Suprapubic skin (tissue), 4 donors: ENCODE measurements at places on chromosomes 1 and 21. TPM values are rescaled to one million over a fixed set of nuclear protein-coding genes. Genes with fewer than 3 reads are reported as not detected.

SLC6A9 gene
- total RNA-seq, result 74.6 TPM

AMY1C gene
- 0.98 TPM for total RNA-seq

- DNase-seq, result peak; percentile 85
These were observed 382 bp downstream of the GPBP1L1 start for GRCh38 chr1:45686015-45686287.

DNA sequence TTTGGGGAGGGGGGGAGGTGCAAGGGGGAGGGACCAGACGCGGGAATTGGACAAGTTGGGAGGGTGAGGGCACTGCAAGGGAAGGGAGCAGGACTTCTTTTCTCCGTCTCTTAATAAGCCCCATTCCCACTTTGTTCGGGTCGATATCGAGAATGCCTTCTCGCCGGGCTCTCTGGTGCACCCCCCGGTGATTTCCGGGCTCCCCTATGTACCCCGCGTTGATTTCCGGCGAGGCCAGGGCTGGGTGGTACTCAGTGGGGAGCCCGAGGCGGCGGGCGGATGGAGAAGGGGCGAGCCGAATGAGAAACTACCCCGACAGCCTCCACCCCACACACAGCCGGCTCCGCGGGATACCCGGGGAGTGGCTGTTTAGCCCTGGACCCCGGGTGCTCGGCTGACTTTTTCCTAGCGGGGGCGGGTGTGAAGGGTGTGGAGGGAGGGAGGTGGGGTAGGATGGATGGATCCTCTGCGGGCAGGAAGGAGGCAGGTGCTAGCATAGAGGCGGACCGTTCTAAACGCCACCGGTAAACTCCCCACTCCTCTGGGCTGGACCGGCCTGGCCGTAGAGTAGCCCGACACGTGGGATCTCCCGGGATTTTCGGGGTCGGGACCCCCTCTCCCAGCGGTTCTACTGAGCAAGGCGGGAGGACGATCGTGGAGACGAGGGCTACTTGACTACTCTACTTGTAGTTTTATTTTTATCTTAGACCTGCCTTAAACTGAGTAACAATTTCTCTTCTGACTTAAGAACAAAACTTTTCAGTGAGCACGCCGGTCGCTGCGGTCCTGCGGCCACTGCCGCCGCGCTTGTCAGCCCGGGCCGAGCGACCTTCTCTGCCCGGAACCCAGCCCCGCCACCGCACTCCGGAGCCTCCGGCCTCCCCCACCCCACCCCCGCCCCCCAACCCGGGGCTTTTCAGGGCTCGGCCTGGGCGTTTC lies 1.0 kb downstream of the RNF220 start:
- DNase-seq, result no peak

DNA sequence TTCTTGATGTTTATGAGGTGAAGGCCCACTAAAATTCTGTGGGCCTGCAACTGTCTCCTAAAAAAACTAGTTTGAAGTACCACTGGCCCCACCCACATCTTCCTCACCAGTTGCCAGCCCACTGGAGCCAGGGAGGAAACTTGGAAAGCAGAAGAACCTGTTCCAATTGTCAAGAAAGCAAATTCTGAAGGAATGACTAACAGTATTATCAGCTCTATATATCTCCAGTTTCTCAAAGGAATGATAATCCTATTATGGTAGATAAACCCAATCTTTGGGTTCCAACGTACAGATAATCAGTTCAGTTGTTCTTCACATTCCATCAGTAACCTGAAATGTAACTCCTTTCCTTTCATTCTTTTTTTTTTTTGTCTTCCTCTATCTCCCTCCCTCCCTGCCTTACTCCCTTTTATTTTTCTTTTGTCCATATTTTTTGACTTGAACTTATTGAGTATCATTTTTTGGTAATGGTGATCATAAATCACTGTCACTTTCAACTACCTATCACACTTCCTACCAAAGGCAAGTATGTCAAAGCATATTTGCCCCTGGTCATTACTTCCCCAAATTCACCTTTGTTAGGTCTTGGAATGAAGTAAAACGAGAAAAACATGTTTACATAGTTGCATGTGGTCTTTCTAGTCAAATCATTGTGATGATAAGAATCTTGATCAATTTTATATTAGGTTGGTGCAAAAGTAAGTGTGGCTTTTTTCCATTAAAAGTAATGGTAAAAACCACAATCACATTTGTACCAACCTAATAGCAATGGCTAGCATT lies 943.4 kb downstream of the TTLL7 start:
- no peak for DNase-seq

DNA sequence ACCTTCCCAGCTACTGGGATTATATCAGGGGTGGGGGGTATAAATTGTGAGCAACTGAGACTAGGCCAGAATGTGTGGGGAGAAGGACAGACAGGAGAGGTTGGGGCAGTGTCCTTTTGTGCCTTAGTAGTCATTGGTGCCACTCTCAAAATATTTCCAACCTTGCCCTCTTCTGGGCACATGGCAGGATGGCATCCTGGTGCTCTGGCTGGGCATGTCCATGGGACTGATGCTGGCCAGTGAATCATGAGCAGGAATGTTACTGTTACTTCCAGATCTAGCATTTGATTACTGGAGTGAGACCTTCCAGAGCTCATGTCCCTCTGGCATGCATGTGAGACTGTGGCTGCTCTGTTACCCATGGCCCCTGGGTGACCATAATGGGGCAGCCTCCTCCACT lies 151.2 kb downstream of the MATN1 start:
- DNase-seq, result no peak
